ENCODE measurements at places on chromosomes 1 and 21.
A peak's percentile ranks its signal among the peaks of the same experiment; 100 is the strongest.

DNA sequence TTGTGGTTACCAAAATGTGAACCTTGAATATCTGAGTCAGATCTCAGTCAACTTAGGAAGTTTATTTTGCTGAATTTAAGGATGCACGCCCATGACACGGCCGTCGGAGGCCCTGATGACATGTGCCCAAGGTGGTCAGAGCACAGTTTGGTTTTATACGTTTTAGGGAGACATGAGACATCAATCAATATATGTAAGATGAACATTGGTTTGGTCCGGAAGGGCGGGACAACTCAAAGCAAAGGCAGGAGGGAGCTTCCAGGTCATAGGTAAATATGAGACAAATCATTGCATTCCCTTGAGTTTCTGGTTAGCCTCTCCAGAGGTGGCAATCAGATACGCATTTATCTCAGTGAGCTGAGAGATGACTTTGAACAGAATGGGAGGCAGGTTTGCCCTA, 1.0 kb upstream of the PRMT2 start:
- no peak for DNase-seq

GRCh38 chr1:89587729-89588161, 45.2 kb upstream of the LRRC8C start:
- no peak for DNase-seq

GRCh38 chr1:203185585-203185984, 919 bp downstream of the CHI3L1 start:
- no peak for DNase-seq

- DNase-seq, result no peak
Measured at GRCh38 chr1:6960860-6961259, 175.6 kb downstream of the CAMTA1 start.

GRCh38 chr21:36847189-36847588, 119.3 kb downstream of the HLCS start:
- DNase-seq, result peak; percentile 70

- no peak for DNase-seq
Measured at GRCh38 chr1:203754455-203754864, 10.5 kb upstream of the LAX1 start.

Data from dermis blood vessel endothelial cell (primary cell).